ENCODE measurements at places on chromosomes 5 and 9.

DNA sequence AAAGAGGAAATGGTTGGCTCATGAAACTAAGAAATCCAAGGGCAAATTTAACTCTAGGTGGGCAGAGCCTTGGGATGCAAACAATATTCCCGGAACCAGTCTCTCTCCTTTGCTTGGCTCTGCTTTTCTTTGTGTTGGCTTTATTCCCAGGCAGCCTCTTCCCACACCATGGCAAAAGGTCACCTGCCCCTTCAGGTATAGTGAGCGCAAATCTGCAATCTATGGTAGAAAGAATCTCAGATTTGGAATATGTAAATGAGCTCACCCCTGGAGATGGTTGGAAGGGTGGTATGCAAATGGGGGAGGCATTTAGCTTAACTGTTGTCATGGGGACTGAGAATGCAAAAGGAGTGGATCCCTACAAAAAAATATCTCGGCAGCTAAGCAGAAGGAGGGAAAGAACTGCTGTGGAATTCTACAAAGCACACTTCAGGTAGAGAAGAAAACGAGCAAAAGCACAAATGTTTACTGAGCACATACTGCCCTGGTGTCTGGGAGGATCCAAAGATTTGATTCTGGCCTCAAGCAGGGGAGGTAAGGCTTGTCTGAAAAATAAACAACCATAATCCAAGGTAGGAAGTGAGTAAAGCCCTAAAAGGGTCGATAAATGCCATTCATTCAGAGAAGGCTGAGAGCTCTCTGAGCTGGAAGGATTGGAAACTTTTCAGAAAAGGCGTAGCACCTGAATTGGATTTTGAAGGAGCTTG is 139.7 kb downstream of the TLE1 start:
- DNase-seq = no peak

DNA sequence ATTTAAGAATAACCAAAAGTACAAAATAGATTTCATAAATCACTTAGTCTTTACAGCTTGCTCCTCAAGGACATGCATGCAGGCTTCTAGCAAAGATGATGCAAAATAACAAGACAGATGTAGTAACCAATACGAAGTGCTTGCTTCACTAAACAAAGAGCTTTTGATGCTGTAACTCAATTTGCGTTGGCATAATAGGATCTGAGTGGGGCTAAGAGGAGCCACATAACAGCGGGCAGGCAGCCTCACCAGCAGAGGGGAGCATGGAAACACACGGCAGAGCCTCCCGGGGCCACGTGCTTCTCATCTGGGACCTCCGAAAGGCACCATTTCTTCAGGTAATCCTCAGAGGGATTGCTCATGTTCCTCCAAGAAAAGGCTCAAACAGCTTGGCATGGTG is 139.7 kb downstream of the C5orf15 start:
- DNase-seq = no peak

- no peak for DNase-seq
These were observed 65.8 kb downstream of the MTX3 start for GRCh38 chr5:79924936-79925893.

DNA sequence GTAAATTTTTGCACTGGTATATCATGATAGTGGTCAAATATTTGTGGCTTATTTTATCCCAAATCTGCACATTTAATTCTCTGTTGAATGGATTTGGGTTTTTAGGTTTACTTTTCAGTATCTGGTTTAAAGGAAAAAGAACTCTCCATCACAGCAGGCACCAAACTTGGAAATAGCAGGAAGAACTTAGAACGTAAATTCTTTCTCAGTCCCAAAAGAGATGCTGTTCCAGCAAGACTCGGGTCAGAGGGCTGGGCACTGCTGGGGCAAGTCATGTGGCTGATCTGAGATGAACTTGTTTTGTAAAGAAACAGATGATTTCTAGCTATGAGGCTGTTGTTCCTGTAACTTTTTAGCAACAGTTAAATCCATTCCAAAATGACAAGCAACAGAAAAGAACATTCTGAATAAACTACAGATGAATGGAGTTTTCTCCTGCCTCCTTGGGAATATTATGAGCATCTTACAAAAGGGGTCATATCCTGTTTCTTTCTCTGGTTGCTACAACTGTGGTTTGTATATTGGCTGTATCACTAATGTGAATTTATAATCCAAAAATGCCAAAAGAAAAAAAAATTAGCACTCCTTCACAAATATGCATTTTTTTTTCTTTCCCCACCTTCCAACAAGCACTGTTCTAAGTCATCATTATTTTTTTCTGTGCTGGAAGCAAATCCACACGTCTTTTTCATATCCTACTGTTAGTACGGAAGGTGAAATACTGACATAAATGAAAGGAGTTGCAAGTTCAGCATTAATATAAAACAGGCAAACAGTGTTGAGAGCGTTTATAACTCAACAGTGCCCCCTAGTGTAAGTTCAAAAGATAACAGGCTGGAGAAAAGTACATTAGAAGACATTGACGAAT is 31.1 kb downstream of the OR2K2 start:
- peak; percentile 27 for DNase-seq

DNA sequence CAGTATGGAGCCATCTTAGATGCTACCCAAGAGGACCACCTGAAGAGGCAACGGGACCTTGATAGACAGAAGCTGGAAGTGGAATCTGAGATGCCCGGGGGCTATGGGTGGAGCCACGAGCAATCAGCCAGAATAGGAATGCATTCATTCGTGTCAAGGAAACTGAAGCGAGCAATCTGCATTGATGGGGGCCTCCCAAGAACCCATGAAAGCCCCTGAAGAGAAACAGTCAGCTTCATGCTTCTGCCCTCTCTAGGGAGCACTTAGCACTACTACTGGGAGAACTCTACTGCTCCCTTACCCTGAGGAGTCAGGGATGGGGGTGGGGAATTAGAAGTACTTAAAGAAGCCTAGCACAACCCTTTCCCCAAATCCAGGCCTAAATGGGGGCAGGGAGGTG is 51.9 kb upstream of the TCERG1 start:
- DNase-seq = no peak

- DNase-seq = no peak
These were observed 18.3 kb upstream of the SPATA9 start for GRCh38 chr5:95701074-95701473.

GRCh38 chr5:115892021-115892420 is 50.3 kb downstream of the AP3S1 start:
- no peak for DNase-seq

DNA sequence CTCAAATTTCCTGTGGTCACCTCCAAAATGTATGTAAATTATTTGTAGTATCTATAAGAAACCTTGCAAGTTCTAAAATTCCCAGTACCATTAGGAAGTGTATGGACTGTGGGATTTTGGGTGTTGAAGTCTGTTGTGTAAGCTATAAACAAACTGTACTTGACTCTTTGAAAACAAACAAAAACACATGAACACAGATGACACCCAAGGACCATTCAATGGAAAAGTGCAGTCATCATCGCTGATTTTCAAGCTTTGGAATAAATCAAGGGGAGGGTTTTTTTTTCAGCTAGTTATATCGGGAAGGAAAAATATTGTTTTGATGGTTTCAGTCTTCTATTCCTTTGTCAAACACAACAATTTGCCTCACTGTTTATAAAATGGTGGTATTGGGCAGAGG is 49.6 kb downstream of the ELL2 start:
- DNase-seq = no peak

- no peak for DNase-seq
These were observed 25.6 kb downstream of the POU5F2 start for GRCh38 chr5:93715761-93716160.

DNA sequence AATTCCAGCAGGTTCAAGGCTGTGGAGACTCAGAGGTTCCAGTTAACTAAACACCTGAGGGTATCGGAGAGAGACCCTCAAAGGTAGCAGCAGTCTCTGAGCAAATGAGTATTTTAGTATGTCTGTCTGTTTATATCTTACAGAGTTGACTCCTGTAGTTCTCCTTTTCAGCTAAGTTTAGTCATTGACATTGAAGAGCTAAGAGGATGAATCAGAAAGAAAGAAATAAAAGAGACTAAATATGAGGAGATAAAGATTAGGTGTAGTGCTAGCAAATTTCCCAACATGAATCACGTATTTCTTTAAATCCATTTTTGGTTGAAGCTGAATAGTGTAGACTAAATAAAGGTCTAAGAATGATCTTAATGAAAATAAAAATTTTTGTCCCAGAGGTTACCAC is 474.0 kb upstream of the RGMB start:
- no peak for DNase-seq

DNA sequence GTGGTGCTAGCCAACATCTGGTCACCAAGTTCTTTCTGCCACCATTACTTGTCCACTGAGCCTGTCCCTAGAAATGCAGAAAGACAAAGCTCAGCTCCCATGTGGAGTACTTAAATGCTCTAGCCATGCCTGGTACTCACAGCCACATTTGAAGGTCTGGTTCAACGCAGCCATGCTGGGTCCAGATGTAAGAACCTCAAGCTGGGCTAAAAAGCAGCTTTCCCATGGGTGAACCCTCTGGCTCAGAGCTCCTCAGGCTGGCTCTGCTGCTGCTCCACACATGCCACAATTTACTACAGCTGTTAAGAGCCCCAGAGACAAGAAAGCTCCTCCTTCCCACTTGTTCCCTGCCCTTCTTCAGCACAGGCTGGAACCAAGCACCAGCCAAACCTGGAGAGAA is 97.1 kb upstream of the LRRTM2 start:
- no peak for DNase-seq

DNA sequence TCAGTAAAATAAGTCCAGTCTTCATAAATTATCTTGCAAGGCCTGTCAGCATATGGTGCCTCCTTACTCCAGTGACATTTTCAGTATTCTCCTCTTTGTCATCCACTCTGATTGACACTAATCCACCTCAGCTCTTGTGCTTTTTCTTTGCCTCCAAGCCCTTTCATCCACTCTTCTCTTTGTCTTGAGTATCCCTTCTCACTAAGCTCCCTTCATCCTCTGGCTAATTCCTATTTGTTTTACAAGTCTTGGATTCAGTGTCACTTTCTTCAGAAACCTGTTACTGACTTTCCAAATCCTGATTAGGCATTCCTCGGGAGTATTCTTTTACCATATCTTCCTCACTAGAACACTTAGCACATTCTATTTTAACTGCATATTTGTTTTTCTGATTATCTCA is 100.6 kb upstream of the VCAN start:
- DNase-seq = no peak

DNA sequence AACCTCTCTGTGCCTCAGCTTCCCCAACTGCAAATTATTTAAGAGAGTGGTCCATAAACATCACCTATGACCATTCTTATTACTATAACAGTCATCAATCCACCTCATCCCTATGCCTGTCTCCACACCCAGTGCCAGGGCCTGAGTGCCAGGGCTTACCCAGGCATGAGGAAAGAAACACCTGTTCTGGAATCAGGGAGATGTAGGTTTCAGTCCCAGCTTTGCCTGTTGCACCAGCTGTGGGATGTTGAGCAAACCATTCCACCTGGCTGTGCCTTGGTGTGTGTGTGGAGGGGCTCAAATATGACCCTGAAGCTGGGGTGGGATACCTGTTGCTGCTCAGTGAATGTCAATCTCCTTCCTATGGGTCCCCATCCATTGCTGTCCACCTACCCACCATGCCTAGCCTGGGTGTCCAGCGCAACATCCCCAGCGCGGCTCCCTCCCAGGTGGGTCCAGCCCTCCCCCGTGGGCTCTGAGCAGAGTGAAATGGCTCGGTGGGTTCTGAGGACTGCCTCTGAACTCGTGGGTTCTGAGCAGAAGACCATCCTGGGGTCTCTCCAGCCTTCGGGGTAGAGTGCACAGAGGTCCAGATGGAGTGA is 16.3 kb downstream of the AKNA start:
- no peak for DNase-seq

DNA sequence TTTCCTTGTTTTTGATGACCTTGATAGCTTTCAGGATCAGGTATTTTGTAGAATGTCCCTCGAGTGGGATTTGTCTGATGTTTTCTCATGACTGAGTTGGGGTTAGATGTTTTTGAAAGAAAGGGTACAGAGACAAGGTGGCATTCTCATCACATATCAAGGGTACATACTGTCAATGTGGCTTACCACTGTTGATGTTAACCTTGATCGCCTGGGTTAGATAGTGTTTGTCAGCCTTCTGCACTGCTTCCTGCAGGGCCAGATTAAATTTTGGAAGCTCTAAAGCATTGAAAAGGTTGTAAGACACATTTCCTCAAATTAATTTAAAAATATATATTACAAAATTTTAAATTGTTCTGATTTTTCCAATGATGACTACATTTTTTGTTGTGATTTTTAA is 287.4 kb upstream of the ACTBL2 start:
- no peak for DNase-seq

DNA sequence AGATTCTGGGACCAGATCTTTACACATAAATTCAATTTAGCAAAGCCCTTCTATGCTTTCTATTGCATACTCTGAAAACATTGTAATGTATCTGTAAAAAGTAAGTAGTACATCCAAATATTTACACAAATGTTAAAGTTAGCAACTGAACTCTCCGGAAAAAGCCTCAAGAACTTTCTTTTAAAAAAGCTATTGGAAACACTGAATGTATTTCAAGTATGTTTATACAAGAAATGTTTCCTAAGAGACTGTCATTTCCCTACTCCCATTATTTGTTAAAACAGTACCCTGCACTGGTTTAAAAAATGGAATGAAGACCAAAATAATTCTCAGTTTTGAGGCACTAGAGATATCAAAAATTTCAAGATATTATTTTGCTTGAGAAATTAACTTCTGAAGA is 44.8 kb upstream of the TRIM36 start:
- DNase-seq = no peak

DNA sequence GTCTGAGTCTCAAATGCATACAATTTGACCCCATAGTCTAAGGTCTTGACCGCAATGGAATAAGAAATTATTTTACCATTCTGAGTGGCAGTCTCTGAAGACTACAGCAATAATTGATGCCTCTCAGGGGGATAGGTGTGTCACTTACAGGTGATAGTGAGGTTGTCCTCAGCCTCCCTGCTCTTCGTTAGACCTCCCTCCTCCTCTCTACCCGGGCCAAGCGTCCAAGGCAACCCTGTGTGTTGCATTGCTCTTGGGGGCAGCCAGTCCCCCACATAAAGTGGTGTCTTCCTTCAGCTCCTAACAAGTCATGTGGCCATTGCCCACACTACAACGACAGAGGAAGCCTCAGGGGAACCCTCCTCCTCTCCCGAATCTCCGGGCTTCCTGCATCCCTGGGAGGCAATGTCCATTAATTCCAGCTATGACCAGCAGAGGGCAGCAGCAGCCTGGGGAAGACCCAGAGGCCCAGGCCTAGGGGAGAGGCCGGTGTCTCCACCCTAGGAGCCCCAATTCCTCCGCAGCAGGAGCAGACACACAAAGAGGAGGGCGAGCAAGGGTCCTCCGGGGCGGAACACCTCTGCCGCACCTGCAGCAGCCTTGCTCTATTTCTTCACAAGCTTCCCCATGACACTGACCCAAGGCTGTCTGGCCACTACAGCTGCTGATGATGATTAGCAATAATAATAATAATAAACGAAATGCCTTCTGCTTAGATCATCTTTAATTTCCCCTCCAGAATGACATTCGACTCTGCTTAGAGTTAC is 134.8 kb downstream of the KCNIP1 start:
- peak; percentile 64 for DNase-seq

DNA sequence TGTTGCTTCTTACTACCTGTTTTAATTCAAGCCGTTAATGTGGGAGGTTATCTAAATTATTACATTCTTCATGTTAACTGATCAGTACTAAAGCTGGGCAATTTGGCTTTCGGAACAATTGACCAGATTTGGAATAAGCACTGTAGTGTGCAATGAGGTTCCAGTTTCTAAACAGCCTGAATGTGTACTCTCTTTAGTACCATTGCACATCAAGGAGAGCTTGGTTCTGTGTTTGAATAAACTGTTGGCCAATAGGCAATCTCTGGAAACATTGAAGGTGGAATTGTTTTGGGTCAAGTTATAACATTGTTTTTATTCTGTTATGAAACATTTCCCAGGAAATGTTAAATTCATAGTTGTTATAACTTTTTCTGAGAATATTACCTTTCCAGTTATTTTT is 105.2 kb downstream of the PBX3 start:
- DNase-seq = no peak

Data from HL-60 (cell line).